ENCODE measurements at places on chromosomes 1 and 21. TPM values are rescaled to one million over a fixed set of nuclear protein-coding genes. Genes with fewer than 3 reads are reported as not detected.

LYPD8 gene
- 1.6 TPM for total RNA-seq

MYCL gene
- 14.4 TPM for total RNA-seq

LRRC38 gene
- not detected for total RNA-seq

PLA2G2D gene
- total RNA-seq = not detected
